ENCODE measurements at places on chromosomes 1 and 21. TPM values are rescaled to one million over a fixed set of nuclear protein-coding genes. Genes with fewer than 3 reads are reported as not detected.

ABCA4 gene
- total RNA-seq, result 0.32 TPM

FMO5 gene
- total RNA-seq, result 3.6 TPM

PLCH2 gene
- 2.4 TPM for total RNA-seq

KIF17 gene
- 0.43 TPM for total RNA-seq

DNA sequence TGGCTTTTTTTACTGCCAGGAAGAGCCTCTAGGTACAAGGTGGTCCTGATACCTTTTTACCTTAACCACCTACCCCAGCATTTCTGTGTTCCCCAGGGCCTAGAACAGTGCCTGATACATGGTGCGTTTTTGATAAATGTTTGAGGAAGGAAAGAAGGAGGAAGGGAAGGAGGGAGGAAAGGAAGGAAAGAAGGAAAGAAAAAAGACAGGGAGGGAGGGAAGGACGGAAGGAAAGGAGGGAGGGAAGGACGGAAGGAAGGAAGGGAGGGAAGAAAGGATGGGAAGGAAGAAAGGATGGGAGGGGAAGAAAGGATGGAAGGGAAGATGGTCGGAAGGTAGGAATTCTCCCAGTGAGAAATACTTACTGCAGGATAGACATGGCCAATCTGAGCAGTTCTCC is 12.0 kb upstream of the MAGOH start:
- no peak for ATAC-seq

- no peak for ATAC-seq
Observed at GRCh38 chr1:54392401-54392800, 13.8 kb downstream of the SSBP3 start.

Measured in motor neuron (in vitro differentiated cells).